ENCODE measurements at places on chromosomes 6 and 20.

DNA sequence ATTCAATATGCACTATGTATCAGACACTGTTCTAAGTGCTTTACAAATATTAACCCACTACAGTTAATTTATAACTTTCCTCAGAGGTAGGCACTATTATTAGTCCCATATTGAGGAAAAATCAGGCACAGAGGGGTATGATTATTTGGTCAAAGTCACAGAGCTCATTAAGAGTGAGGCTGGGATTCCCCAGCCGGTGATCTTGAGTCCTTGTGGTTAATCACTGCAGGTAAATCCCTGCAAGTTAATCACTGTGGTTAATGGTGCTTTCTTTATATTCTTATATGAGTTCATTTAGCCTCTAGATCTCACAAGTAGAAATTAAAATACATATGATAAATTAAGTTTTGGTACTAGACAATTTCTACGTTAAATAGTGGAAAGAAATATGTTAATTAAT, 9.2 kb downstream of the CRYBG1 start:
- DNase-seq, result no peak

DNA sequence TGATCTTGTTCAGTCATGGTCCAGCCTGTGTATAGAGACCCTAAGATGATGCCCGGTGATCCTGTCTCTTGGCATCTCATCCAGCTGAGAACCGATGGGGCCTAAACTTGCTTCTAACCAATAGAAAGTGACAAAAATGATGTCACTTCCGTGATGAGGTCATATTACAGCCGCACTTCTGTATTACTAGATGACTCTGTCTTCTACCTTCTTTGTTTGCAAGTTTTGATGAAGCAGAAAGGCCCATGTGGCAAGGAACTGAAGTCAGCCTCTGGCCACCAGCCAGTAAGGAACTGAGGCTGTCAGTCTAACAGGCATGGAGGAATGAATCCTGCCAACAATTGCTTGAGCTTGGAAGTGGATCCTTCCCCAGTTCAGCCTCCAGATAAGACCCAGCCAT, 32.8 kb upstream of the HLA-C start:
- DNase-seq, result no peak

GRCh38 chr6:3259491-3259958, 778 bp downstream of the PSMG4 start:
- no peak for DNase-seq

- no peak for DNase-seq
These were observed 88.1 kb upstream of the STMND1 start for GRCh38 chr6:17013701-17014100.
